Activated CD4-positive, alpha-beta T cell treated with anti-CD3 and anti-CD28 coated beads, Interleukin-2, amount 10 ng/mL, durations not matched to agents 24 days and 14 days (primary cell): ENCODE measurements at places on chromosomes 11 and 22. TPM values are rescaled to one million over a fixed set of nuclear protein-coding genes. Genes with fewer than 3 reads are reported as not detected.
A peak's percentile ranks its signal among the peaks of the same experiment; 100 is the strongest.

DNA sequence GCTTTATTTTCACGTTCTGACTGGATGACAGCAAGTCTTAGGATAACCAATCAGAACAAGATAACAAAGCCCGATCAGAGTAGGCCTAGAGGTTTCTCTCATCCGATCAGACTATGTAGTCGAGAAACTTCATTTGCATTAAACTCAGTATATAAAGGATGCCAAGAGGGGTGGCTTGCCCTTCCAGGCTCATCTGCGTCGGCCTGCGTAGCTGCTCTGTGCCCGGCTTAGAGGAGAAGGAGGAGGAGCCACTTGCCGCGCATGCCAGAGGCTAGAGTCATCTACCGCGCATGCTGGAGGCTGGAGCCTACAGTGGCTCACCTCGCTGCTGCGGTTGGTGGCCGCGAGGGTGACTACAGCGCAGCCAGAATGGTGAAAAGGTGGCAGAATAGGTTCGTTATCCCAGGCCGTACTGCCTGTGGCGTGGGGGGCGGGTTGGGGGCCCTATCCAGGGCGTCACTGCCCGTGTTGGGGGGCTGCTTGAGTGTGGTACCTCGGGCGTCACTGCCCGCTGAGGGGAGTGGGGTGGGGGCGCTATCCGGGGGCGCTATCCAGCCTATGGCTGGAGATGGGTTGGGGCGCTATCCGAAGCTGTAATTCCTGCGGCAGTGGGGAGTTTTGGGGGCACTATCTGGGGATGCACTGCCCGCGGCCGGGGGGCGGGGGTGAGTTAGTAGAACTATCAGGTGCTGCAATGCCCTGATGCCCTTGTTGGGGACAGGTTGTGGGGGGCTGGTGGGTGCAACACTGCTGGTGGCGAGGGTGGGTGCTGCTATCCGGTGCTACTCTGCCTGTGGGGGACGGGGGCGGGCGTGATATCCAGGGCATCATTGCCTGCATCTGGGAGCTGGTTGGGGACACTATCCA is at the start of gene RFPL2:
RFPL2 (minus strand) TSS at position 218 of the 867 bp plus-strand sequence. CDS start 2,622 bp downstream, outside the sequence.
- H3K4me3 ChIP-seq: peak within 1 kb of the TSS; percentile 68
- DNase-seq: peak; percentile 67
- H3K36me3 ChIP-seq: no peaks in the 10 kb centered on the region
- H3K27ac ChIP-seq: no peak within 1 kb of the TSS

- no peak overlapping the region for H3K4me3 ChIP-seq
- no peaks in the 10 kb centered on the region for H3K36me3 ChIP-seq
- peaks cover 4% of the 10 kb centered on the region for H3K4me1 ChIP-seq
- DNase-seq: peak; percentile 86
- peaks cover 51% of the 10 kb centered on the region for H3K27me3 ChIP-seq
- H3K27ac ChIP-seq: no peak overlapping the region
Observed at GRCh38 chr11:61587951-61588727, 7.3 kb upstream of the SYT7 start.

- no peaks in the 10 kb centered on the region for H3K36me3 ChIP-seq
- H3K4me3 ChIP-seq: no peak overlapping the region
- peaks cover 2% of the 10 kb centered on the region for H3K27me3 ChIP-seq
- H3K27ac ChIP-seq: no peak overlapping the region
- DNase-seq: no peak
Observed at GRCh38 chr11:57588046-57588710, 9.3 kb upstream of the SERPING1 start.

Gene LRRC32
- total RNA-seq: 6.6 and 8.6 TPM in 2 replicates

- H3K27ac ChIP-seq: no peak overlapping the region
- H3K36me3 ChIP-seq: no peaks in the 10 kb centered on the region
- no peak overlapping the region for H3K4me3 ChIP-seq
- no peak for DNase-seq
Observed at GRCh38 chr11:35897019-35897418, 46.8 kb upstream of the LDLRAD3 start.

Gene TP53I11
- total RNA-seq: 8.6 and 9.1 TPM in 2 replicates

DNA sequence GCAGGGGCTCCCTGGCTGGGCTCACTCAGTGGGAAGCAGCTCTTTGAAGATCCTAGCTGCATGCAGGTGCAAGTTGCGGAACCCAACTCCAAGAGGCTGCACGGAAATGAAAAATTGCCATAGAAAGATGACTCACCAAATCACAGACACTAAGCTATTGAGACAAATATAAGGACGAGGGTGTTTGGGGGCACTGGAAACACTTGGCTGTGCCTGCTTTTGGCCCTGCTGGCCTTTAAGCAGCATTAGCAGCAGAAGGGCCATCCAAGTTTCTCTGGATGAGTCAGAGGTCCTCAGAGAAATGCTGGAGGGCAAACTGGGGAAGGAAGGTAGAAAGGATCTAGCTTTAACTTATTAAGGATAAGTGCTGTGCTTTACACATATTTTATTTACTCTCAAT is 282.3 kb downstream of the KIRREL3 start:
- H3K27me3 ChIP-seq: peaks cover 6% of the 10 kb centered on the region
- DNase-seq: no peak
- H3K36me3 ChIP-seq: no peaks in the 10 kb centered on the region
- no peaks in the 10 kb centered on the region for H3K4me1 ChIP-seq

Gene PARVG
- 48.9 and 52.2 TPM in 2 replicates for total RNA-seq

Gene FOSL1
- total RNA-seq: 32.1 and 32.9 TPM in 2 replicates

DNA sequence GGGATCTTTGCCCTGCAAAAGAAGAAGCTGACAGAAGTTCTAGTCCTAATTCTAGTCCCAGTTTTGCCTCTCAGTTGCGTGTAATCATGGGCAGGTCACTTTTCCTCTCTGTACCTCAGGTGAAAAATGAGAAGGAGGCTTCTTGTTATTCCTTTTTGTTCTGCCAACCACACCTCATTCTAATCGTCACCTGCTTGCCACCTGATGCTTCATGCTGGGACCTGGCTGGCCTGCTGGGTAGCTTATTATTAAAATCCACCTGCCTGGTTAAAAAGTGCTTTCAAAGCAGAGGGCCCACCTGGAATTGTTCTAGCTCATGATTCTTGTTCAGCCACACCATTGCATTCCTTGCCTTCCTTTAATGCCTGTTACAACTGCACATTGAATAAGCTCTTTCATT is 8.4 kb upstream of the ALG8 start:
- H3K4me3 ChIP-seq: no peak overlapping the region
- H3K36me3 ChIP-seq: peaks cover 5% of the 10 kb centered on the region
- DNase-seq: no peak
- no peaks in the 10 kb centered on the region for H3K27me3 ChIP-seq
- H3K27ac ChIP-seq: no peak overlapping the region
- H3K4me1 ChIP-seq: peaks cover 7% of the 10 kb centered on the region
